Posterior cingulate gyrus (tissue), 11 donors: ENCODE measurements at places on chromosomes 3 and 15.

DNA sequence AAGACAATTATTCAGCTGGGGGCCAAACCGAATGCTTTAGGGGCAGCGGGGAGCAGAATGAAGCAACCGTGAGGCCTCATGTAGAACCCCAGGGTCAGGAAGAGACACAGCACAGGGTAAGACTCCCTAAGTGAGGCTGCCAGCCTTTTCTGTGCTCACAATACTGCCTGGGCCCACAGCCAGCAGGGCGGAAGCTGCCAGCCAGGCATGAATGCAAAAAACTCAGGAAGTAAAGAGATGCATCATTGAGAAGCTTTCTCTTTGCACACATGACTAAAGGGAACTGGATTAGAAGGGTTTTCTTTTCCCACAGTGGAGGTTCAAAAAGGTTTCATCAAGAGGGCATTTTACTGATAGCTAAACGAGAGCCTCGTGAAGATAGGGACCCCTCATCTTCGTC is 33.3 kb downstream of the CA12 start:
- peak; percentile 66 for DNase-seq

DNA sequence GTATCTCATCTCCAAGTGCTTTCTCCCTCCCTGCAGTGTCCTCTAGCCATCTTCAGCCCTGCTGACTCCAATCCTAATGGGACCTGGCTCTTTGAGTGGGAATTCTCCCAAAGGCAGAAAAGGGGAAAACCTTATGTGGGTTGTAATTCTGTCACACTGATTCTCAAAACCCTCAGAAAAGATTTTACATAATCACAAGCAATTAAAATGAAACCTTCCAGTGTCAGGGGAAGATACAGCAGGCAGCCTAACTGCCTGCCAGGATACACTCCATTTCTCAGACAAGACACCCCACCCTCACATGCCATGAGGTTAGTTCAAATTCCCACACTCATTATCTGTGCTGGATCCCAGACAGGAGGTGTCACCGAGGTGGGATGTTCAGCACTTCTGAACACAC is 121.4 kb downstream of the RFTN1 start:
- DNase-seq = no peak

DNA sequence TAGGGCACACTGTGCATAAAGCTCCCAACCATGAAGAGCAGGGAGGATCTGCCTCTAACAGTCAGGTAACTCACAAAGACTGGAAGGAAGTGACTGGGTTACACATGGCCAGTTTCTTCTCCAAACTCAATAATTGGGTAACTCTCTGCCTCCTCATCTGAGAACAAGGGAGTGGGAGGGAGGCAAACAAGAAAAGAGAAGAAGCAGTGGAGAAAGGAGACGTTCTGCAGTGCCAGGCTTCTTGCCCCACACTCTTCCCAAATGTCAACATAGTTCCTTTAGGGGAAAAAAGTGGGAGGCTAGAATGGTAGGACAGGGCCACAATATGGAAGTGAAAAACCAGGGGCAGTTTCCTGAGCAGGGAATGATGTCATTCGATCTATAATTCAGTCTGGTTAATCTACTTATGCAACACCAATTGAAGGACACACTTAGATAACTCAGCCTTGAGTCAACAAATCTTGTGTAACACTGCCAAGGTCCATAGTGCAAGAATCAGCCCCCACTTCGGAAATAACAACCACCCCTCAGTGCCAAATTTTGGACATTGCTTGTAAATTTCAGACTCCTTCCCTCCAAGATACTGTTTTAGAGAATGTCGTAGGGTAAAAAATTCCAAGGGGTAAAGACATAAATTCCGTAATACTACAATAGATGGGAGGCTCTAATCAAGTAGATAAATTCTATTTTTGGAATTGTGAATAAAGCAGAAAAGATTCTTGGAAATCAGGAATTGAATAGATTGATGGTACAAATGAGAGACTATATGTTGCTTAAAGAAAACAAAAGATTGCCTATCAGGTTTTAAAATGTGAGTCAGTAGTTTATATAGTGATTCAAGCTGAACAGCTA is 143.0 kb downstream of the LPP start:
- no peak for DNase-seq

DNA sequence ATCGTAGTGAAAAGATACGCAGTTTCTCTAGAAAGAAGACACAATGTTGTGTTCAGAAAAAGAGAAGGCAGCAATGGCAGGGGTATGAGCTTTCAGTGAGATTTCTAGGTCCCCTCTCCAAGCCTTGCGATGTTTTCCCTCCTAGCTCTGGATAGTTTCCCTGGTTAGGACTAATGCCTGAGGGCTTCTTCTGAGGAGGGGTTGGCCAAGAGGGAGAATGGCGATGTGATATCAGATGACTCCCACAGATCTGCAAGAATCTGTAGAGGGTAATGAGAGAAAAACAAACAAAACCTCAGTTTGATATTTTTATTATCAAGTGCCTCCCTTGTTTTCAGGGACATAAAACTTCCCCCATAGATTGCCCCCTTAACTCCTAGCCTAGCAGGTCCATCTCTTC is 4.1 kb upstream of the CLDN1 start:
- DNase-seq = no peak

DNA sequence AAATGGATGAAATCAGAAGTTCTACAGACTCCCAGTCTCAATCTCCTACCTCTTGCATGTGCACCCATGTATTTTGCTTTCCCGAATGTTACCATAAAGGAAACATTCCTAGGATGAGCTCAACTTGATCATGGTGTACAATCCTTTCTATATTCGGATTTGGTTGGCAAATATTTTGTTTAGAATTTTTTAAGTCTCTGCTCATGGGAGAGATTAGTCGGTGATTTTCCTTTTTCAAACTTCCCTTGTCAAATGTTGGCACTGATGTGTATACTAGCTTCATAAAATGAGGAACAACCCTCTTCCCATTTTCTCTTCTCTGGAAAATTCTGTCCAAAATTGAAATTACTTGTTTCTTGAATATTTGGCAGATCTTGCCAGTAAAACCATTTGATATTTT is 317.6 kb upstream of the RASGRP1 start:
- no peak for DNase-seq

DNA sequence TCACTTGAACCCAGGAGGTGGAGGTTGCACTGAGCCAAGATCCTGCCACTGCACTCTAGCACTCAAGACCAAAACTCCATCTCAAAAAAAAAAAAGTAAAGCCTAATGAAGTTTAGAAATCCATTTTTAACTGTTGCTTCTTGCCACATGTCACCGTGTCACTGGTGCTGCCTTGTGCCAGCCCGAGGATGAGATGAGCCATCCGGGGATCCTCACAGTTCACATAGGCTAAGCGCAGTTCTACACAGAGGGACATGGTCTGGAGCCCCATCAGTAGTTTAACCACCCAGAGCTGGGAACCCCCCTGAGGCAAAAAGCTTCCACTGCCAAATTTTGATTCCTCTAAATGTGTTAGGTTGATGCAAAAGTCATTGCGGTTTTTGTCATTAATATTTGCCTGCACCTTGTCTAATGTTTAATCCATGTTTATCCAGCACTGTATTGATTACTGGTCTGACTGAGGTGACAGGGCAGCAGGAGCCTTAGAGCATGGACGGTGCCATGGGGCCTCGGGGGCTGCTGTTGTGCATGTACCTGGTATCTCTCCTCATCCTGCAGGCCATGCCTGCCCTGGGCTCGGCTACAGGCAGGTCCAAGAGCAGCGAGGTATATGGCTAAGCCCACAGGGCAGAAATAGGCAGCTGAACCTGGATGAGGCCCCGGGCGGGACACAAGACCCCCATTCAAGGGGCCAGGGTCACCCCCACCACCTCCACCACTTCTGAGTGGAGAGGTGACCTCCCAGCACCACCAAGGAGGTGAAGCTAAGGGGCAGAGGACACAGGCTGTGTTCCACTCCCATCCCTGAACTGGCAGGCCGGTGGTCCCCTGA is at the start of gene ITIH1:
TSS of gene ITIH1 (plus strand) at position 473 of the 832 bp plus-strand sequence. CDS start at position 490, 17 bp downstream.
- no peak for DNase-seq

GRCh38 chr15:75452364-75452864 is 924 bp upstream of the SIN3A start:
- peak; percentile 95 for DNase-seq

GRCh38 chr3:54447427-54447826 is 325.1 kb downstream of the CACNA2D3 start:
- DNase-seq = no peak

- DNase-seq = peak; percentile 21
These were observed at the start of gene ADAMTS9 for GRCh38 chr3:64687781-64688604. Gene ADAMTS9, minus strand, starts transcription at chr3:64688000. Its CDS starts 343 bp downstream, at chr3:64687657.
